ENCODE measurements at places on chromosomes 7 and 10.

- no peak for DNase-seq
These were observed 44.5 kb downstream of the HBP1 start for GRCh38 chr7:107213193-107213788.

DNA sequence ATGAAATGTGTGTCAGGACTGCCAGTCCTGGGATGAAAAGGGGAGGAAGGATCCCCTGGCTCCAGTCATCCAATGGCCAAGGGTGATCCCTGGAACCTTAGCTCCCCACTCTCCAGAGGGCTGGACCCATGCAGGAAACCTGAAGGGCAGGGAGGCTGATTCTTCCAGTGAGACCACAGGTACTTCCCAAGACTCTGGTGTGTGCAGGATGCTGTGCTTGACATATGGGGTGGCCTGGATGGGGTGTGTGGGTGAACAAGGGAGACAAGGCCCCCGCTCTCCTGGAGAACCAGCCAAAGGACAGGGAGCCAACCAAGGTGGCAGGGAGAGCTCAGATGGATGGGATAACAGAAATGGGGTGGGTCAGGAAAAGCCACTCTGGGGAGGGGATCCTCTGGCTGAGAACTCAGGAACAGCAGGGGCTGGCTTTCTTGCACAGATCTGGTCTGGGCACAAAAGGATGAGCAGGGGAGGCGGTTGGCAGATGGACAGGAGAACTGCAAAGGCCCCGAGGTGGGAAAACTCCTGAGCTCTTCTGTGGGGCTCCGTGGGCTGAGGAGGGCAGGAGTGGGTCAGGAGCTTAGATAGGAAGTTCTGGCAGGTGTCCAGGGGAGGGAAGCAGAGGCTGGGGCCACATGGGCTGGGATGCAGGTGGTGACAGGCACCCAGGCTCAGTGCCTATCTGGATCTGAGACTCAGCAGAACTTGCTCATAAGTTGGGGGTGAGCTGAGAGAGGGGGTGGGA, 100.6 kb downstream of the ARHGAP22 start:
- no peak for DNase-seq

GRCh38 chr7:128831178-128831993, 1.2 kb downstream of the FLNC start:
- peak; percentile 95 for DNase-seq

DNA sequence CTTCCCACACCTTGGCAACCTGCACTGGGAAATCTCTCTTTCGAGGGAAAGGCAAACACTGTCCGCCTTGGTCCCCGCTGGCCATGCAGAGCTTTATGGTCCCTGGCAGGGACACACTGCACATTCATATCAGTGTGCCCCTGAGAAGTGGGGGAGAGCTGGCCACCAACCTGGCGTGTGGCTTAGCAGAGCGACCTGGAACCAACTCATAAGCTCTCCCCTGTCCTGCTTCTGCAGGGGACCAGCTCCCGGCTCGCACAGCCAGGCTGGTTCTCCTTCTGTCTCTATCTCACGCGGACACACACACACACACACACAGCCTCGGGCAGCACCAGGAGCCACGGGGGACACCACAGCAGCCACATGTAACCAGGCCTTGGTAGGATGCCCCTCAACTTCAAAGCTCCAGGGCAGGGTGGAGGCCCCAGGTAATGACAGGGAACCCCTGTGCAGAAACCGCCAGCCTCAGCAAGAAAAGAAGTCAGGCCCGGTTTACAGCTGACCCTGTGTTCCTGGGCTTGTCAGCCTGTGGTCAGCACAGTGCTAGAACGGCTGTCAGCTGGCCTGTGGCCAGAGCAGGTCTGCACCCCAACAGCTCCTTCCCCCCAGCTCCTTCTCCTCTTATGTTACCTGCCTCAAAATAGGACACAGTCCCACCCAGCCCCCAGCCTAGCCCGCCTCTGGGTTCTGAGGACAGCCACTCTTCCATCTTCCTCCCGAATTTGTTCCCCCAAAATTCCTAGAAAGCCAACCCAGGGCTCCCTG, 69.3 kb downstream of the OAT start:
- no peak for DNase-seq

DNA sequence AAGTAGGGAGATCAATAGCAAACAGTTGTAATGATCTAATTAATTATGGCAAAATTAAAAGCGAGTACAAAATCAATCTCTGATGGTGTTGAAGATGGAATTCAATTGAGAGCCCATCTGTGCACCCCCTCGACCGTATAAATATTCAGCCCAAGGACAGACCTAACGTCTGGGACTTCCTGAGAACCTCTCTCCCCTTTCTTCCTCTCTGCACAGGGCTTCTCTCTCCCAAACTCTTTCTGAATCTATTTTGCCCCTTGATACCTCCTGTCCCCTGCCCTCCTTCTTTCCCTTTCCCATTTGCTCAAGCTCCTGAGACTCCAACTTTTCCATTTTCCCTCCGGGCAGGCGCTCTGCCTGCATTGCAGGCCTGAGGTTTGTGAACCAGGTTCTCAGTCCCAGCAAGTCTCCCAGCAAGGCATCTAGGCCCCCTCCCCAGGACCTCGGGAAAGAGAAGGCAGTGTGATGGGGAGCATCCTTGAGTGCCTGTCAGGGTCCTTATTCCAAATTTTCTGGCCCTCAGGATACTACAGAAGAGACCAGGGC, 8.5 kb upstream of the PAX2 start:
- no peak for DNase-seq

- no peak for DNase-seq
These were observed 378.0 kb downstream of the CCSER2 start for GRCh38 chr10:84706431-84706830.

GRCh38 chr10:129962872-129963640, 1.0 kb downstream of the EBF3 start:
- DNase-seq, result peak; percentile 58

All from tongue (tissue), 3 donors.